ENCODE measurements at places on chromosomes 12 and 14. TPM values are rescaled to one million over a fixed set of nuclear protein-coding genes. Genes with fewer than 3 reads are reported as not detected.

The GZMB gene
- total RNA-seq, result 2.1 TPM

- no peak for DNase-seq
Observed at GRCh38 chr12:119868992-119869391, 8.1 kb downstream of the CIT start.

DNA sequence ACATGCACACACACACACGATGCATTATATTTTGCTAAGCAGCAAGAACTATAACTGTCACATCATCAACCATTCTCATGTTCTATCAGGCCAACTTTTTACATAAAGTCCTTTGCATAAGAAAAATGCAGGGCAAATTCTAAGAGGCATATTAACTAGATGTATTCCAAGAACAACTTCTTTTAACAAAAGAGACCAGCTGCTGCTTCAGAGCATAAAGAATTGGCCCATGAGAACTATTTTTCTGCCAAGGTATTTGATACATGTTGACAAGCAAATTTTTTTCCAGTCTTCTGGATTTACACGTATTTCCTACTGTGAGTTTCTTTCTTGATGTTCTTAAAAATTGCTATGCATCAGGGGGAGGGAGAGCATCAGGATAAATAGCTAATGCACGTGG, 27.2 kb downstream of the GLT8D2 start:
- DNase-seq, result no peak

- no peak for DNase-seq
Observed at GRCh38 chr12:131871677-131872076, 22.7 kb upstream of the ULK1 start.

- DNase-seq, result no peak
Observed at GRCh38 chr12:23399402-23399933, 550.0 kb downstream of the SOX5 start.

DNA sequence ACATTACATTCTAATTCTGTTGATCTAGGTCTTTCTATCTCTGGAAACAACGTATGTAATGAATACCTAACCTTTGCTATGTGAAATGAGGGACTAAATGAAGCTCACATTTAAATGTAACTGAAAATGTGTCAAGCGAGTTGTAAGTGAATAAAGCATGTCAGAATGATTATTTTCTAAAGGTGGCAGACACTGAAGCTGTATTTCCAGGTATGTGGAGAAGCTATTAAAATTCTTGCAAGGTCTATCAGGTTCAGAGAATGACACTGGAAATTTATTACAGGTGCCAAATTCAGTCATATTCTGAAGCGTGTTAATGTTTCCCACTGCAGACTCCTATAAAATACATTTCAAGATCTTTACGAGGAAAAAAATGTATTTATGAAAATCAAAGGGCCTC, 641.4 kb downstream of the RPS29 start:
- DNase-seq, result no peak

DNA sequence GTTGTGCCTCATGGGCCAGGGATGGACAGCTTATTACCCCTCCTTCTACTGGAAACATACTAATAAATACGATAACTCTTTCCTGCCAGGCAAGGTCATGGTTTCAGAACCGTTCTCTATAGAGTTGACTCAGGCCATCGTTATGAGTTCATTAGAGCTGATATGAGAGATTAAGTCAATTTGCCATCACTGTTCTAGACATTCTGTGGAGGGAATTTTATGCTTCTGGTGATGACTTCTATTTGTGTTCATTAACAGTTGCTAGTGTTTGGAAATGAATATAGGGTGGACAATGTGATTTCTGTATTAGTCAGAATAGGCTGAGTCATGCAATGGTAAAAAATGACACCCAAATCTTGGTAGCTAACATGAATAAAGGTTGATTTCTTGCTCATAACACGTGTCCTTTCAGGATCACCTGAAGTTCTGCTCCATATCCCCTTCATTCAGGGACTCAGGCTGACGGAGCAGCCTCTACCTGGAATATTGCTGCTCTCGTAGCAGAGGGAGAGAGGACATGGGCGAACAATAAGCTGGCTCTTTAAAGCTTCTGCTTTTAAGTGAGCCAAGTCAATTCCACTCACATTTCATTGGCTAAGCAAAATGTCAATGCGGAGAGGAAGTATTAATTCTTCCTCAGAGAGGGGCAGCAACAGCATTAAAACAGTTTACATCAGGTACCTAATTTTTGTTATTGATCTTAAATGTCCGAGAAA, 18.5 kb upstream of the TBPL2 start:
- no peak for DNase-seq

The PLEKHG7 gene
- 1.3 TPM for total RNA-seq

GRCh38 chr14:49250109-49250508, 336.1 kb downstream of the RPS29 start:
- DNase-seq, result no peak

GRCh38 chr14:77099425-77100167, 1.5 kb downstream of the CIPC start:
- DNase-seq, result no peak

DNA sequence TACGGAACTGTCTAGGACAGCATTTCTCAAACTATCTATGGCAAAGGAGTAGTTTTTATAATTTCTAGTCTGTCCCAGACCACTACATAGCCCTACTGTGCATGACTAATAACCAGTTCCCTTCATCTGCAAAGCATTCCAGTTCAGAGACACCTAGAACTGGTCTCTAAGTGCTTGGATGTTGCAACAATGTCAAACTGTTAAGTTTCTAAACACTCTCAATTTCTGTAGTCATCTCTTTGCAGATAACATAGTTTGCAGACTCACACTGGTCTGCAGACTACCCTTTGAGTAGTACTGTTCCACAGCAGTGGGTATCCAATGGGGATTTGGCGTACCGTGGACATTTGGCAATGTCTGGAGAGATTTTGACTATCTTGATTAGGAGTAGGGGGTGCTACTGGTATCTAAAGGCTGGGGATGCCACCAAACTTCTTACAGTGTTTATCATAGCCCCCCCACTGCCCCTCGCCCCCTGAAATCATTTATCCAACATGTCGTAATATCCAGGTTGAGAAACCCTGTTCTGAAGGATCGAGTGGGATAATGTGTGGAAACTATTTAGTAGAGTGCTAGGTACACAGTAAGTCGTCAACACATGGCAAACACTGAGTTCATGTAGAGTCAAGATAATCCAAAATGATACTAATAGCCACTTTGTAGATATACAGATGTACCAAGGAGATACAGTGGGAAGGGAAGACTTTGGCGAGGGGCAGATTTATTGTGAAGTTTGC, 1.7 kb downstream of the C12orf76 start:
- DNase-seq, result no peak

DNA sequence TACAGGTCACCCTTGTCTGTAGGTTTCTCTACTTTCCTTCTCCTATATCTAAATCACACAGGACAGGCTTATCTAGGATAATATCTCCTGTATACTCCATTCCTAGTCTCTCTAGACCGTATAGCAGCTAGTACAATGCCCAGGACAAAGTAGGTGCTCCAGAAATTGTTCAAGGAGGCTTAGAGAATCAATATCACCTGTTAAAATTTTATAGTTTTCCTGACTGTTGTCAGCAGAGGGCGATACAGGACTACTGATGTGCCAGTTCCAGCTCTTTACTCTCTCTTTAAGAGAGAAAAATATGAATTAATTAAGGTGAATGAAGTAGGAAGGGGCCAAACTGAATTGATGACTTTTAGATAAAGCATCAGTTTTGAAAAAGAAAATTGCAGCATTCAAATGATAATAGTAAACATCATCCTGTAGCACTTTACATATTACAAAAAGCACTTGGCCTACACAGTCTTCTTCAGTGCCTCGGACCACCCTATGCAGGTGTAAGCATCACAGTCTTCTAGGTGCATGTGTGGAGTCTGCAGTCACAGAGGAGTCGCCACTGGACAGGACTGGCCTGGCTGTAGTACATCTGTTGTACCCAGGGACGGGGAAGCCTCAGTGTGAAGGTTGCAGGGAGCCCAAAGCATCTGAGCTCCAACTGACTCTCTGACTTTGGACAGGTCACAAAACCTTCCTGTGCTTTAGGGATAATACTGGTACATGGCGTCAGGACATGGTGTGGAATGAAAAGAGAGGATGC, 61.9 kb upstream of the MAX start:
- DNase-seq, result peak; percentile 66

- no peak for DNase-seq
Observed at GRCh38 chr14:28756269-28756883, 10.2 kb upstream of the FOXG1 start.

DNA sequence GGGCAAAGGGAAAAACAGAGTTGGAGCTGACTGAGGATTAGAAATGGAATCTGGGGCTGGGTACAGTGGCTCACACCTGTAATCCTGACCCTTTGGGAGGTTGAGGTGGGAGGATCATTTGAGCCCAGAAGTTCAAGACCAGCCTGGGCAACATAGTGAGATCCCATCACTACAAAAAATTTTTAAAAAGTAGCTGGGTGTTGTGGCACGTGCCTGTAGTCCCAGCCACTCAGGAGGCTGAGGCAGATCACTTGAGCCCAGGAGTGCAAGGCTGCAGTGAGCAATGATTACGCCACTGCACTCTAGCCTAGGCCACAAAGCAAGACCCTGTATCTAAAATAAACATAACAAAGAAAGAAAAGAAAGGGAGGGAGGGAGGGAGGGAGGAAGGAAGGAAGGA, 14.9 kb upstream of the DCP1B start:
- no peak for DNase-seq

GRCh38 chr12:25743679-25744215, 190.7 kb upstream of the LMNTD1 start:
- no peak for DNase-seq

- DNase-seq, result no peak
Observed at GRCh38 chr14:44388306-44388705, 118.8 kb downstream of the FSCB start.

The PSMA6 gene
- 183 TPM for total RNA-seq

- no peak for DNase-seq
Observed at GRCh38 chr12:43740511-43741100, 18.0 kb downstream of the PUS7L start.

The FLRT2 gene
- total RNA-seq, result 4.9 TPM

- DNase-seq, result no peak
Observed at GRCh38 chr12:124397807-124398577, 103.1 kb downstream of the RFLNA start.

The CEP170B gene
- total RNA-seq, result 89.9 TPM

The TESPA1 gene
- total RNA-seq, result 1.7 TPM

DNA sequence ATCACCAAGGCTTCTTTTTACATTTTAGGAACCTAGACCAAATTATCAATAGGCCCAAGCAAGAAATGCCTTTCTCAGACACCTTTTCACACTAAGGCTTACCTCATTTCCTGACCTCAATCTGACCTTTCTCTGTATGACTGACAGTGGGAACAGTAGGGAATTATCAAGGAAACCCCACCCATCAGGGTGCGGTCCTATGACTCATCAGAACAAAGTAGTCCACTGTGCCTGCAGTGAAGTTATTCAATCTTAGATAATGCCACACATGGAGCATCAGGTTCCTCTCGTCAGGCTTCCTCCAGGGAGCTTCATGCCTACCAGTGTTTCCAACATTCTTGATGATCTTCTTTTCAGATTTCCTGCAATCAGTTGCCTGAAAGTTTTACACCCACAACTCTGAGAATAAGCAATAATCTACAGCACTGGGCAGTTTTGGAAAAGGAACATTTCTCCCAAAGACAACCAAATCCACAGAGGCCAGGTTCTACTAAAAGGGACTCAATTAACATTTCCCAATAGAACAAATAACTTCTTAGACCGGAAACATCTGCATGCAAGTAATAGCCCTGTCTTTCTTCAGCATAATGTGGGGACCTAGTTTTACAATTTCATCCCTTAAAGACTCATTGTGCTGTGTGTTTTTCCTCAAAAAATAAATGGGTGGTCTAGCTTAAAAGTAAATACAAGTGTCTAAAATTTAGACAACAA, 35.9 kb upstream of the TMTC2 start:
- DNase-seq, result peak; percentile 70

DNA sequence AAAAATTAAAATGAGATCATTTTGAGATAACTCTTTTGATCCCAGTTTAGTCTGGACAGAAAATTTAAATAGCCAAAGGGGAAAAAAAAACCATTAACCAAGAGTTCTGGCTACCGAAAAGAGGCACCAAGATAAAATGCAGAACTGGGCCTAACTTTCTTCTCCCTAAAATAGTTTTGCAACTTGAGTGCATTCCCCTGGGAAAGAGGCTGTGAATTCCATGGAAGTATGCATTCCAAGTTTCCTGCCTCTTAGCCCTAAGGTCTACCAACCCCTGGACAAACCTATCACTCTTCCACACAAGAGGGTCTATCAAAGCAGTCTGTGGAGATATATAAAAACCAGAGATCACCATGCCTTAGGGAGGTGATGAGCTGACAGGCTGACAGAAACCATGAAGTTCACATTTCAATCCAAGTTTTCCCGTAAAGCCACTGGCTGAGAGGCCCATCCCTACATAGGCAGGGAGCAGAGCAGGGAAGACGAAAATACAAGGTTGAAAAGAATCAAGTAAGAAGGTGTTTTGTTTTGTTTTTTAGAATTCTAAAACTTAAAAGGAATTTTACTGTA, 33.8 kb downstream of the DCP1B start:
- no peak for DNase-seq

GRCh38 chr14:96221841-96222240, 17.2 kb downstream of the BDKRB2 start:
- DNase-seq, result no peak
